ENCODE measurements at places on chromosomes 1 and 21.

- DNase-seq: no peak
Measured at GRCh38 chr1:51340380-51340779, 10.0 kb upstream of the TTC39A start.

DNA sequence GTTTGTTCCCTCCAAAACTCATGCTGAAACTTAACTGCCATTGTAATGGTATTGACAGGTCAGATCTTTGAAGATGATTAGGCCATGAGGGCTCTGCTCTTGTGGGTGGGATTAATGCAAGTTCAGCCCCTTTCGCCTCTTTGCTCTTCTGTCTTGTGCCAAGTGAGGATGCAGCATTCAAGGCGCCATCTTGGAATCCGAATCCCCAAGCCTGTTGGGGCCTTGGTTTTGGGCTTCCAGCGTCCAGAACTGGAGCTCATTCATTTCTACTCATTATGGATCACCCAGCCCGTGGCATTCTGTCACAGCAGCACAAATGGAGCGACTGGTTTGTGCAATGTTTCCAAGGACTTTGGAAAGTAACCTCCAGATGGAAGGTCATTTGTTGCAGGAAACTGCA, 5.6 kb downstream of the TTC34 start:
- DNase-seq: no peak

- no peak for DNase-seq
Measured at GRCh38 chr21:26686278-26686677, 113.2 kb upstream of the CYYR1 start.

- DNase-seq: no peak
Measured at GRCh38 chr1:185400052-185400451, 83.0 kb upstream of the IVNS1ABP start.

DNA sequence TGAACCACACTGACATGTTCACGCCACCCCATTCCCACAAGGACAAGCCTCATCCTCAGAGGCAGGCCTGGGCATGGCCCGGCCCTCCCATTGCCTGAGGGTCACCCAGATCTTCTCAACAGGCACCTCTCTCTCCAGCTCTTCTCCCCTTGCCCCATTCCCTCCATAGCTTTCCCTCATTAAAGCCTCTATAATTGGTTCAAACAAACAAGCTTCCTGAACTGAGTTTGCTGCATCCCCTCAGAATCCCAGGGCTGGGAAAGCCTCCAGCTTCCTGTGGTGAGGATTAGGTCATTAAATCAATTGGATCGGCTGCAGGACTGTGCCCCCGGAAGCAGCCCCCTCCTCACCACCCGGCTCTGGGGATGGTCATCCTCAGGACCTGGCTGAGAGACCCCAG, 18.9 kb downstream of the CTNNBIP1 start:
- DNase-seq: no peak

DNA sequence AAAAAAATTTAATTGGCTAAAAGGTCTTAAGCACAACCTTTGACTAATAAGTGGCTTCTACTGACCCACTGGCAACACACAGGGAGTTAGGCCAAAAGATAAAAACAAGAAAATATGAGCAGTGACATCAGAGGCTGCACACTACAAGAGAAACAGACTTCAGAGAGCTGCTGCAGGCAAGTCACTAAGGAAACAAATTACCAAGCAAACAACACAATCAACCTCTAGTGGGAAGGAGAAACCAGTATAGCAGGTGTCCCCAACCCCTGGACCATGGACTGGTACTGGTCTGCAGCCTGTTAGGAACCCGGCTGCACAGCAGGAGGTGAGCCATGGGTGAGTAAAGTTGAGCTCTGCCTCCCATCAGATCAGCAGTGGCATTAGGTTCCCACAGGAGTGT, 20.8 kb upstream of the ENSA start:
- no peak for DNase-seq
